ENCODE measurements at places on chromosomes 2 and 18. TPM values are rescaled to one million over a fixed set of nuclear protein-coding genes. Genes with fewer than 3 reads are reported as not detected.

DNA sequence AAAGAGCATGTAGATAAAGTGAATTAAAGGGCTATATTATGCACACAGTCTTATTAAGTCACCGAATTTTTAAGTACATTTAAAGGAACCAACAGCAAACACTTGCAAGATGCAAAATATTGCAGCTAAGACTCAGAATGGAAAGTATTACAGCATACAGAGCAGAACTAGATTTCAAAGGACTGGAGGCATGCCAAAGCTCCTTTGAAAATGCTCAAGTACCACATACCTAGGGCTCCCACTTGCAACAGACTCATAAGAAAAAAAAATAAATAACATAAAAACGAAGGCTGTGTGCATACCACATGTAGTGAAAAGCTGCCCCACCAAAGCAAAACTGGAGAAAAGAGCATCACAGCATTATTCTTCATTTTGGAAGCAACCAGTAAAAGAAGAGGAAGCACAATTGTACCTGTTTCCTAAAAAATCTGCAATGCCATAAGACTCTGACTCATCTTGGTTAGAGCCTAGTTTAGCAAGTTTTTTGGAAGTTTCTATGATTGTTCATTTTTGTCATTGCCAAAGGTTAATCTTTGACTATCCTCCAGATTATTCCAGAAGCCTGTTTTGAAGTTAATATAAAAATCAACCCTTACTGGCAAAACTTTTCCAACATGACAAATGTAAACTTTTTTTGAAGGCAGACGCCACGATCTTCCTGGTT is 306.0 kb upstream of the COL3A1 start:
- DNase-seq = no peak

GRCh38 chr2:5666798-5667197 is 25.4 kb upstream of the SOX11 start:
- DNase-seq = no peak

Gene IL36B
- not detected for total RNA-seq

Gene KLF7
- total RNA-seq = 30.3 TPM

GRCh38 chr2:240305369-240305962 is 130.0 kb upstream of the GPC1 start:
- no peak for DNase-seq

Gene CDH19
- 18.3 TPM for total RNA-seq

DNA sequence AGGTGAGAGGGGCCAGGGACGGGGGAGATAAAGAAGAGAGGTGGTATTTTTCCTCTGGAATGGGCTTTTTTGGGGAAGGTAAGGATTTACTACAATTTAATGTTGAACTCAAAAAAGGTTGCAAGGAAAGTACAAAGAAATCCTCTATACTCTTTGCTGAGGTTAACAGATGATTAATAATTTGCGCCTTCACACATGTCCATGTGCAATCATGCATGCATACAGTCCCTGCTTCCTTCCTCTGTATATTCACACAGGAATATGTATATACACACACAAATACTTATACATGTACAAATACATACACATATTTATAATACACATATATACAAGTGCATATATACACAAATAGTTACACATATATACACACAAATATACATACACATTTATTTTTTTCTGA is 193.4 kb downstream of the NBAS start:
- no peak for DNase-seq

DNA sequence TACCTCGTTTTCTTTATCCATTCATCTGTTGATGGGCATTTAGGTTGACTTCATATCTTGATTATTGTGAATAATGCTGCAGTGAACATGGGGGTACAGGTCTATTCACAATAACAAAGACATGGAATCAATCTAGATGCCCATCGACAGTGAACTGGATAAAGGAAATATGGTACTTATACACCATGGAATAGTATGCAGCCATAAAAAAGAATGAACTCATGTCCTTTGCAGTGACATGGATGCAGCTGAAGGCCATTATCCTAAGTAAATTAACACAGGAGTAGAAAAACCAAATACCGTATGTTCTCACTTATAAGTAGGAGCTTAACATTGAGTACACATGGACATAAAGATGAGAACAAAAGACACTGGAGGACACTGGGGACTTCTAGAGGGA is 111.6 kb downstream of the LAMA3 start:
- no peak for DNase-seq

DNA sequence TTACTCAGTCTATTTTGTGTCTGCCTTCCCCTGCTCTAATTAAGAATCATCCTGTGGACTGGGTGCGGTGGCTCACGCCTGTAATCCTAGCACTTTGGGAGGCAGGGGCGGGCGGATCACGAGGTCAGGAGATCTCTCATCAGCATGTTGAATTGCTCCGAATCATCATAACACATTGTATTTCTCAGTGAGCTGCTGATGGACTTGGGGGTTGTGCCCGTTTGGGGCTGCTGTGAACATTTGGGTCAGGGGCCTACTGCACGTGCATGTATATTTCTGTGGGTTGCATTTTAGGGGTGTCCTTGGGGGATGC is 84.4 kb downstream of the ARHGEF4 start:
- DNase-seq = no peak
